Naive B cell (primary cell): ENCODE measurements at places on chromosomes 3 and 15. TPM values are rescaled to one million over a fixed set of nuclear protein-coding genes. Genes with fewer than 3 reads are reported as not detected.

GRCh38 chr3:52108302-52109232 lies 45.7 kb downstream of the POC1A start:
- no peak for DNase-seq

DNA sequence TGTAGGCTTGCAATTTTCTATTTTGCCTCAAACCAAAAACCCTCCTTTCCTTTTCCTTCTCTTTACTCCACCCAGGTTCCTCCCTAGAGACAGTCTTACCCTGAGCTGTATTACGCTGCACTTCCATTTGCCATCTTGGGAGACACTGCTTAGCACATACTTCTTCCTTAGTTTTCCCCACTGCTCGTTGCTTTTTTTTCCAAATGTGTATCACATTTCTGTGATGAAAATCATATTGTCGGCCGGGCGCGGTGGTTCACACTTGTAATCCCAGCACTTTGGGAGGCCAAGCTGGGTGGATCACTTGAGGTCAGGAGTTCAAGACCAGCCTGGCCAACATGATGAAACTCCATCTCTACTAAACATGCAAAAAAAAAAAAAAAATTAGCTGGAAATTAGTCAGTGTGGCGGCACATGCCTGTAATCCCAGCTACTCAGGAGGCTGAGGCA lies 29.5 kb downstream of the POPDC2 start:
- DNase-seq = no peak

DNA sequence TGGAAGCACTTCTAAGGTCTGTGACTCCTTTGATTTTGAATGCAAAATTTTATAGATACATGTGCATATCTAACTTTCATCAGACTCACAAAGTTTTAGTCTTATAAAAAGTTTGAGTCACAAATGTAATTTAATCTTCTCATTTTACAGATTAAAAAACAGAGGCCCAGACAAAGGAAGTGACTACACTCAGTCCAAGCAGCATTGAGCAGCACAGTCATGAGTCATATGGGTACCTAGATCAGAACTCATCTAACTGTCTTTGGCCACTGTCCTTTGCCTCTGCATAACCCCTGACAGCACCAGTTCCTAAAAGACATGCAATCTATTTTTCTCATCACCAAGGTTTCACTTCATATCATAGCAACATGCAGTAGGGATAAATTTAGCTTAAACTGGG lies 210.7 kb upstream of the KCNH8 start:
- DNase-seq = no peak

DNA sequence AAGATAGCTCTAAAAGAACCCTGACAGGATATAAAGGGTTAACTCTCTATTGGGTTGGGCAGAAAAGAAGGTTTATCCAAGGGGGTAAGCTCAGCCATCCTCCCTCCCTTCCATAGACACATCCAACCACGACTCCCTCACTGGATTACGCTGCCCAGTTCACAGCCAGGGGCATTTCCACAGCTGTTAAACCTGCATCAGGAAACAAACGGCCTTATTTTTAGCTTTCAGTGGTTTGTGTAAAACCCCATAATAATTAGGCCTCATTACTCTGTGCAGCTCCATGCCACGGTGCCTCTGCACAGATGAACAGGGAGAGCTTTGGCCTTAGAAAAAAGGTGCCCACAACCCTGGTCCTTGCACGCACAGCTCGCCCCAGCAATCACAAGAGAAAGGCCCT lies 110.6 kb downstream of the GABRB3 start:
- no peak for DNase-seq

- DNase-seq = no peak
Observed at GRCh38 chr3:112847692-112848091, 1.0 kb upstream of the CD200R1L start.

DNA sequence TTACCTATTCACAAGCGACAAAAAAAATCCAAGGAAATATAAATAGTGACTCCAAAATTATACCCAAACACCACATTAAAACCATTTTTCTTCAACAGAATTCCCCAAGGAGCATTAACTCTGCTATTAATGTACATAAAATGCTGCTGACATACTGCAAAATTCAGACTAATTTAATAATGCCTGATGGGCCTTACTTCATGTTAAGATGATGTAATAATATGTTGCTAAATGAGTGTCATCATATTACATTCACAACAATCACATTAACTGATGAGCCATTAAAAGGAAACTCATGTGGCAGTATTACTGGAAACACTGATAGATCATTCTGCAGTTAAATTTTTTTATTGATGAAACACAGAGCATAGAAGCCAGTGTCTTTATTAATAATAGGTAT lies 204.9 kb upstream of the CGNL1 start:
- no peak for DNase-seq

DNA sequence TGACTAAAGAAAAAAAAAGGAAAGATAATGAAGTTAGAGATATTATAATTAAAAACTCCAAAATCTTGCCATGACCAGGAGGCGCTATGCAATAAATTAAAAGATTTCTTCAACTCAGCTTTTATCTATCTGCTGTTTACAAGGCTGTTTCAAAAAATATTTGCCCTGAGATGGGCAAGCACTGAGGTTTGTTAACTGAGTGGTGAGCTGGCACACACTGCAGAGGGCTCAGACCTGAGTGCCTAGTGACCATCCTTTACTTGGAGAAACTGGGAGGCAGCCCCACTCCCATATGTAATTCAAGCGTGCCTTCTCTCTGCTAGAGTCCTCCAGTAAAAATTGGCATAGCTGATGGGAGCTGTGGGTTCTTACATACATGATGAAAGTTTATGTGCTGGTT lies 198.7 kb upstream of the TBC1D5 start:
- DNase-seq = no peak

DNA sequence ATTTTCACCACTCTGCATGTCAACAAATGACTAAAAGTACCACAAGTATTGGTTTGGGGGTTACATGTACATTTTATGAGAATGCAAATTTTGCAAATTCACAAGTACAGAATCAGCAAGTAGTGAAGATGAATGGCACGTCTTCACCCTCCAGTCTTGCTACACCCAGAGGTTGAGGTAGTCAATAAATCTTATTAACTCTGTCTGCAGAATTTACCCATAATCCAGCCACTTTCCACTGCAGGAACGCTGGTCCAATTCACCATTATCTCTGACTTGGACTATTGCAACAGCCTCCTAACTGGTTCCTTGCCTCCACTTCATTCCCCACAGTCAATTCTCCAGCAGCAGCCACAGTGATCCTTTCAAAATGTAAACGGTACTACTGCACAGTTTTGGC lies 10.6 kb downstream of the PSMA4 start:
- DNase-seq = no peak

GRCh38 chr15:45431511-45431910 lies 53.2 kb upstream of the GATM start:
- DNase-seq = no peak

GRCh38 chr3:134608023-134608770 lies 42.6 kb downstream of the KY start:
- DNase-seq = no peak

DNA sequence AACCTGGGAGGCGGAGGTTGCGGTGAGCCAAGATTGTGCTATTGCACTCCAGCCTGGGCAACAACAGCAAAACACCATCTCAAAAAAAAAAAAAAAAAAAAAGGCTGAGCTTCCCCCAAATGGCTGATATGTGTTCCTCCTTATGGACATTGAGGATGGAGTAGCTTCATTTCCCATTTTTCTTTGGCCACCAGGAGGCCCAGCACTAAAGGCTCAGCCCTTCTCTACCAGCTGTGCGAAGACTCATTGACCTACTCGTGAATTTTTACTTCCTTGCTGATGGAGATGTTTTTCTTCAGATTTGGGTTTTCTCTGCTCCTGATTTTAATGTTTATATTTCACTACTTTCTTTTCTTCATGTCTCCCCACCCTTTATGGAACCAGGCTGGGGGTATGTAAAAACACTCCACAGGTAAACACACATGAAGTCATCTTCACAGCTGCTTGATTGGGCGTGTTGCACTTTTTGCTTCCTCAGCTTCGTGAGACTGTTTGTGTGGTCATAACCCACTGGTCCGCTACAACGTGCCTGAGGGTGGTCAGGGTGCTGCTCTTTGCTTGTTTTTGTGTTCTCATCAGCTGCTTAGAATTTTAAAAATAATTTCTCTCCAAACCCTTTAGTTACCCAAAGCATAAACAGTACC lies 13.5 kb downstream of the SEMA4B start:
- peak; percentile 66 for DNase-seq

- DNase-seq = no peak
Observed at GRCh38 chr15:69648775-69649735, 196.4 kb downstream of the RPLP1 start.

DNA sequence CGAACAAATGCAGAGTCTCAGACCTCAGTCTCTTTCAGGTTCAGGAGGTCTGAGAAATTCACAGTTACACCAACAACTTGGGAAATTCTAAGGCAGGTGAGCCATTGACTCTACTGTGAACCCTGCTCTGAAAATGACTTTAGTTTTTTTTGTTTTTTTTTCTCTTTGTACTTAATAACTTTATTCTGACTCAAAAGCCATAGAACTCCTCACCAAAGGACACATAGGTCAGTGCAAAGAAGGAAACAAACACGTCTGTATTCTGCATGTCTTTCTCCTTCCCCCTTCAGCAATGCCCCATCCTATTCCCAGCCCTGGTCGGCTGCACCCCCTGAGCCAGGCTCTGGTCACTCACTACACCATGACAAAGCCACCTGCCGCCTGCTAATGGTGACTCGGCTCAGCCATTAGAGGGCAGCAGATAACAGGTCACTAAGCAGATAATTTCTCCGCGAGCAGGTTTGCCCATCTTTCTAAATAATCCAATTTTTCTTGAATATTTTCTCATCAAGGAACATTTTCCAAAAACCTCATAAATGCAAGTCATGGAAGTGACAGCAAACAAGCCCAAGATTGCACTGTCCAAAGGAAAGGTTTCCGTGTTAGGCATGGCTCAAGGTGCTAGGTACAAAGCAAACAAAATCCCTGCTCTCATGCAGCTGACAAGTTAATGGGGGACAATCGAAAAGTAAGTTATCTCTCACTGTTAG lies 37.7 kb downstream of the TM4SF4 start:
- DNase-seq = peak; percentile 8

DNA sequence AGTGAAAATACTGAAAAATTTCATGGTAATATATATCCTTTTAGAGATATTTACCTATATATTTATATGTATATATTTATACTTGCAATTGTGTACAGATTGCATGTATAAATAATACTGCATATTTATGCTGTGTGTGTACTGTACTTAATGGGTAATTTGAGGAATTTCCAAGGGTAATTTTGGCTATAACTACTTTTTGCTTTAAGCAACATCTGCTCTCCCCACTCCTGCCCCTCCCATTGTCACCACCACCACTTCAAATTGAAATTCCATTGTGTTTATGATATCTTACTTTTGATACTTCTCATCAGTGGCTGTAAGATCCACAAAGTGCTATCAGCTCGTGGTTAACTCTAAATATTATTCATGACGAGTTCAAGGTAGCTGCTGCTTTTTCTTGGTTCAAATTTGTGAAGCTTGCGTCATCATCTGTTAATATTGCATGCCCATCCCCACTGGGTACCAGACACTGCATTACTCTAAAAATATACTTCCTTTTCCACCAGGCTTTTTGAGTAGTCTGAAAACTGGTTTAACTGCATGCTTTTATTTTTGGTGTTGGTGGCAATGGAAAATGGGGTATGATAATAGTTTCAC lies 91.7 kb upstream of the MITF start:
- no peak for DNase-seq

DNA sequence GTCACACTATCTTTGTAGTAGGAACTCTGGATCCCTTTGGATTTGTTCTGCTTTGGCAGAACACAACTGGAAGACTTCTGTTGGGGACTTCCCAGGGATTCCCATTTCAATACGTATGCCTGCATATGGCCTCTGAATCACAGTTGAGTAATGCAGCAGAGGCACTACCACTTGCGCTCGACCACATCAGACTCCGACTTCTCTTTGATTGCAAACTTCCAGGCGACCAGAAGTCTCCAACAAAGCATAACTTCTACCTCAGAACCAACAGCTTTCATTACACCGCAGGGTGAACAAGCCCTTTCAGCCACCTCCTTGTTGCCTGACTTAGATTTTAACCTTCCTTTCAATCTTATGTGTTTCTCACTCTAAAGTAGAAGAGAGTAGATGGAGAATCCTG lies 924.4 kb downstream of the IGSF11 start:
- no peak for DNase-seq

GRCh38 chr15:79918278-79918677 lies 21.5 kb upstream of the MTHFS start:
- DNase-seq = no peak

DNA sequence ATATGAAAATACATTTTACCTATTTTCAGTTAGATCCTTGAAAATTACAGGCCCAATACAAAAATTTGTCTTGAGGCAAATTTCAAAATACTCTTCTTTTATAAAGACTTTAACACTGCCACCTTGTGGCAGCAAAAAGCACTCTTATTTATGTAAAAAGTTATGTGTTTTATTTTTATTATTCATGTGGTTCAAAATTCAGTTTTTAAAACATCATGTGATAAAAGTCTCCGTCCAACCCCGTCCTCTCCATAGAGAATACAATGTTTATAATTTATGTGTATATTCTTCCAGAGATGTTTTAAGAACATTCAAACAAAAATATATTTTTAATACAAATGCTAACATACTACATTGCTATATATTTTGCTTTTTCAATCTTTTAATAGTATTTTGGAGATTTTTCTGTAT lies 36.9 kb upstream of the TRIM59 start:
- peak; percentile 6 for DNase-seq

GRCh38 chr15:46901001-46901400 lies 816.3 kb upstream of the SEMA6D start:
- DNase-seq = no peak

DNA sequence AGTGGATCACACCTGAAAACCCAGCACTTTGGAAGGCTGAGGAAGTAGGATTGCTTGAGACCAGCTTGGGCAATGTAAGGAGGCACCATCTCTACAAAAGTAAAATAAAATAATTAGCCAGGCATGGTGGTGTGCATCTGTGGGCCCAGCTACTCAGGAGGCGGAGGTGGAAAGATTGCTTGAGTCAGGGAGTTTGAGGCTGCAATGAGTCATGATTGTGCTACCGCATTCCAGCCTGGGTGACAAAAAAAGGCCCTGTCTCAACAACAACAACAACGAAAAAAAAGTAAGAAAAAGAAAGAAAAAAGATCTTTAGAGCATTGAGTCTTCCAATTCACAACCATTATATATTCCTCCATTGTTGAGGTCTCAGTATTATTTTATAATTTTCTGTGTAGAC lies 192.4 kb upstream of the DPH6 start:
- DNase-seq = no peak

GRCh38 chr3:39143051-39143885 lies 10.1 kb downstream of the CSRNP1 start:
- no peak for DNase-seq

GRCh38 chr3:18745472-18745871 lies 320.3 kb upstream of the SATB1 start:
- DNase-seq = no peak

GRCh38 chr3:24341668-24342067 lies 153.0 kb downstream of the THRB start:
- no peak for DNase-seq

The SLC22A13 gene
- not detected for polyA plus RNA-seq

The ATP13A5 gene
- polyA plus RNA-seq = not detected

The PPP2R3A gene
- 0.12 TPM for polyA plus RNA-seq

The ST8SIA2 gene
- polyA plus RNA-seq = not detected

The MOBP gene
- not detected for polyA plus RNA-seq

The CLDN1 gene
- not detected for polyA plus RNA-seq

The GABRR3 gene
- not detected for polyA plus RNA-seq

The GRAMD2A gene
- polyA plus RNA-seq = not detected
